T47D (cell line): ENCODE measurements at places on chromosomes 16 and 17.

GRCh38 chr17:79391376-79392233 lies 219.2 kb downstream of the RBFOX3 start:
- peak; percentile 81 for DNase-seq

DNA sequence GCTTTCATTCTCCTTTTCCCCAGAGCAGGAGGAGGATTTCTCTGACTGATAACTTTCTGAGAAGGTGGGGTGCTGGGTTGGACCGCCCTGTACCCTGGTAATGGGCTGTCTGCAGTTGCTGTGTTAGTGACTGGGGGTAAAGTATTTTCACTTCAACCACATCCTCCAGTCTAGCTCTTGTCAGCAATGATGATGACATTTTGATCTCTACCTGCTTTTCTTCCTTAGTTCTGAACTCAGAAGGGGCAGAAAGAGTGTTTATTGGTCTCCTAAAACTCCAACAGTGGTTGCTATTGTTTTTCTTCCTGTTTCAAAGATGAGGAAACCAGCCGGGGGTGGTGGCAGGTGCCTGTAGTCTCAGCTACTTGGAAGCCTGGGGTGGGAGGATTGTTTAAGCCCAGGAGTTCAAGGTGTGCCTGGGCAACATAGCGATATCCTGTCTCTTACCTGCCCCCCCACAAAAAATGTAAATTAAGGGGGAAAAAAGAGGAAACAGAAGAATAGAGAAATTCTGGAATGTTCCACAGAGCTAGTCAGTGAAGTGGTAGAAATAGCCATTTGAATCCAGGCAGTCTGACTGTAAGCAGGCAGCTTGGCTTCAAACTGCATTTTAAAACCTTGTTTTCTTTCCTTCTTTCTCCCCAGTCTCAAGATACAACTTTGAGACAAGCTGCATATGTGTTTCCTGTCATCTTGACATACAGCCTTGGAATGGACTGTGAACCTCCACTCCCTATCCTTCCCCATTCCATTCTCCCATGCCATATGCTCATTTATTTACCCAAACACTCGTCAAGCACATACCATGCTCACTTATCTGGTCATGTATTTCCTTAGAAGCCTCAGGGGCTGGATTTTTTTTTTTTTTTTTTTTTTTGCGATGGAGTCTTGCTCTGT lies 3.3 kb upstream of the N4BP1 start:
- DNase-seq: peak; percentile 69

DNA sequence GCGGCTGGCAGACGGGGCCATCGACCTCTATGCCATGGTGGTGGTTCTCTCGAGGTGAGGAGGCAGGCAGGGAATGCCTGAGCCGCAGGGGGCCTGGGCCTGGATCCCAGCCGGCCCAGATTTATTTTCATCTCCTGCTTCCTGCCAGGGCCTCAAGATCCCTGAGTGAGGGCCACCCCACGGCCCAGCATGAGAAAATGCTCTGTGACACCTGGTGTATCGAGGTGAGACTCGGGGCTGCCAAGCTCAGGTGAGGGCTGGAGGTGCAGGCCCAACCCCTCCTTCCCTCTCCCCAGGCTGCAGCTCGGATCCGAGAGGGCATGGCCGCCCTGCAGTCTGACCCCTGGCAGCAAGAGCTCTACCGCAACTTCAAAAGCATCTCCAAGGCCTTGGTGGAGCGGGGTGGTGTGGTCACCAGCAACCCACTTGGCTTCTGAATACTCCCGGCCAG lies 4.9 kb downstream of the ACADVL start:
- DNase-seq: no peak

GRCh38 chr16:46649588-46650253 lies 28.5 kb upstream of the SHCBP1 start:
- no peak for DNase-seq

GRCh38 chr16:30925995-30926811 lies 2.8 kb downstream of the FBXL19 start:
- DNase-seq: no peak

DNA sequence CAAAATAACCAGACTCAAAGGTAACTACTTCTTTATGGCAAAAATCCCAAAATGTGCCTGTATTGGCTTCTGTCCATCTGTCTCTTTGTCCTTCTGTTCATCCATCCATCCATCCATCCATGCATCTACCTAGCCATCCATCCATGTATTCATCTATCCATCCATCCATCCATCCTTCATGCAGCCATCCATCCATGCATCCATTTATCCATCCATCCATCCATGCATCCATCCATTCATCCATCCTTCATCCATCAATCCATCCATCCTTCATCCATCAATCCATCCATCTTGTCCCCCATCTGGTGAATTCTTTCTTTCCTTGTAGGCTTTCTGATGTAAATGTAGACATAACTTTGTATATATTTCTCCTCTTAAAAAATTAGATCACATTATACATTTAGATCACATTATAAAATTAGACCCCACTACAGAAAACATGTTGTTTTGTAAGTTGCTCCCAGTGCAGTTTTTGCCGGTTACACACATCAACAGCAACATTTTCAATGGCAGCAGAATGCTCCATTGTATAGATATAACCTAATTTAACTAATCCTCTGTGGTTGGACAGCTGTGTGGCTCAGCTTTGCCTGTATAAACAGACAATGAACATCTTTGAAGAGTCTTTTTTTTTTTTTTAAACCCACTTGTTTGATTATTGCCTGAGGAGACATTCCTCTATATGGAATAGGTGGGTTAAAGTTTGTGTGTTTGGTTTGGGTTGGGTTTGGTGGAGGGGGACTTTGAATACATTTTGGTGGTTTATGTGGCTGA lies 72.0 kb downstream of the MSI2 start:
- DNase-seq: no peak
